Cortex of kidney (tissue), 1 donor: ENCODE measurements at places on chromosomes 5 and 9.

GRCh38 chr9:127347831-127348776 is 48.9 kb upstream of the SLC2A8 start:
- DNase-seq = no peak

DNA sequence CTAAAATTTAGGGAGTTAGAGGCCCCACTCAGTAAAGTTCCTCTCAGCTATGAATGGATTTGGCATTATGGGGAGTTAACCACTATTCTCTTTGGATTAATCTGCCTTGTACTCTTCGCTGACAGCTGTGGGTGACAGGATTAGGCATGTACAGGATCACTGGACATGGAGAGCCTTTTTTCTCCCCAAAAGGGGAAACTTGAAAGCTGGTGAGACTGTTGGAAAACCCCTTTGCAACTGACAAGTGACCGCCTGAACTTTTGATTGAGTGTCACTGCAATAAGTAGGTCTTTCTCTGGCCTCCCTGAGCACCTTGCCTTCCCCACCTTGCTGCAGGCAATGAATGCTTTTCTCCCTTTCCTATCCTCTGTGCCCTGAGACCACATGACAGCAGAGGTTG is 68.3 kb downstream of the ERP44 start:
- no peak for DNase-seq

DNA sequence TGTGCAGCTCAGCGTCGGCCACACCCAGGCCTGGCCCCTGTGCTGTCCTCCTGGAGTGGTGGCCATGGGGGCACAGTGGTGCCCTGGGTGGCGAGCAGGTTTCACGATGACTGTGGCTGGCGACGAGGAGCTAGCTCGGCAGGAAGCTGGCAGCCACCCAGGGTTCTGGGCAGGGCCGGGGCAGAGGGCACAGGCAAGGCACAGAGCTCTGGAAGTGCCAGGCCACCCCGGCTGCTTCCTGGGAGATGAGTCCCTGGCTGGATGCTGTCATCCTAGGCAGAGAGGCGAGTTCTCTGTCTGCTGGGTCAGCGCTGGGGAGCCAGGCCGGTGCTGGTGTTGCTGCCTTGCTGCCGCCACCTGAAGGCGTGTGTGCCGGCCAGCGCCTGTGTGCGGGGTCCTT is 51.7 kb downstream of the RXRA start:
- DNase-seq = no peak

DNA sequence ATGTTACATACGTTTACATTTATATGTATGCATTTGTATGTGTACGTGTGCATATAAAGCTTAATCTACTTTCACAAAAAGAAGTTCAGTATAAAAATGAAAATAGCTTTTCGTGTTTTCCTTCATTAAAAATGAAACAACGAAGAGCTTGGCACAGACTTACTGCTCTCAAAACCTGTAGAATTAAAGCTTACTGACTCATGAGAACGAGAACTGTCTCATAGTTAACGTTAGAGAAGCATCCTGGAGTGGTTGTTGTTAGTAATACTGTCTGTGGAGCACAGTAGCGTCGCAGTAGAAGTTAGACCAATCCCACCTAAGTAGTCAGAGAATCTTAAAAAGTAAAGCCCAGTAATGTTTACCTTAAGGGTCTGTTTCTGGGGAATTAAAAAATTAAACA is 1.3 kb downstream of the MAT2B start:
- DNase-seq = no peak

DNA sequence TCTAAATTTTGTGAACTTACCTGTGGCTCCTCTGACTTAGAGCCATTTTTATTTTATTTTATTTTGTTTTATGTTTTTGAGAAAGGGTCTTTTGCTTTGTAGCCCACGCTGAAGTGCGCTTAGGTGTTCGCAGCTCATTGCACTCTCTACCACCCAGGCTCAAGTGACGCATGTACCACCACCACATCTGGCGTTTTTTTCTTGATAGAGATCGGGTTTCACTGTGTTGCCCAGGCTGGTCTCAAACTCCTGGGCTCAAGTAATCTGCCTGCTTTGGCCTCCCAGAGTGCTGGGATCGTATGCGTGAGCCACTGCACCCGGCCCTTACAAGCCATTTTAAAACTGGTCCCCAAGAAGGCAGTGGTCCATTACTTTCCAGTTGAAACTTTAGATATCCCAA is 18.5 kb downstream of the MATR3 start:
- DNase-seq = no peak

DNA sequence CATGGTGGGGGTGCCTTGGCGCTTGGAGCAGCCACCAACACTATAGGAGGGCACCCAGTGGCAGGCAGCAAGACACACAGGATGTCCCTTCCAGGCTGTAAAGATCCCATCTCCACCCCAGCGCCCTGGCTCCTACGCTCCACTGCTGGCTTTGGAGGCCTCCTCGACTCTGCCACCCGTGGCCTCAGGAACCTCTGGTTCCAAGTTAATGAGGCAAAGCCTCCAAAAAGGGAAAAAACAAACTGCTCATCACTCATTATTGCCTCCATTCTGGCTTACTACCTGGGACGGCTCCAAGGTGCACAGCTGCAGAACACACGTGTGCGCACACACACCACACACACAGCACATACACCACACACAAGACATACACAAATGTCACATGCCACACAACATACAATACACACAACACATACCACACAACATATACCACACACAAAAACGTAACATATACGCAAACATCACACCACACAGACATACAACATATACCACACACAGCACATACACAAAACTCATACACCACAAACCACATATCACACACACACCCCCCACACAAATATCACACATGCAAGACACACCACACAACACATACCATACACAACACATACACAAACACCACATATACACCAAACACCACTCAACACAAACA is 45.3 kb downstream of the ROR2 start:
- DNase-seq = no peak
